Lower lobe of right lung (tissue), 2 donors: ENCODE measurements at places on chromosomes 2 and 18.

GRCh38 chr2:12776521-12776961 lies 59.8 kb downstream of the TRIB2 start:
- no peak for DNase-seq

DNA sequence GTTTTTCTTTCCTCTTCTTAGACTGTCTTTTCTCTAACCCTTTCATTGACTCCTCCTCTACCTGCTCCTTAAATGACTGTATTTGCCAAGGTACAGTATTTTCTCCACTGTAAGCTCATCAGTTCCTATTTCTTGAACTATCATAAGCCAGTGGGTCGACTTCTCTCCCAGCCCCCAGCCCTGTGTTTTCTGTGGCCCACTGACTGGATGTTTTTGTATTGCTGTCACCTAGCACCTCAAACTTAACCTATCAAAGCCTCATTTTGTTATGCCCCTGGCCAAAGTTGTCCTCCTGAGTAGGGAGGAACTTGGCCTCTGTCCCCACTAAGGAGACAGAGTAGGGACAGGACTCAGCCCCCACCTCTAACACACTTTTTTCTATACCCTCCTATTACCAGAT lies 65.4 kb upstream of the CABLES1 start:
- no peak for DNase-seq

DNA sequence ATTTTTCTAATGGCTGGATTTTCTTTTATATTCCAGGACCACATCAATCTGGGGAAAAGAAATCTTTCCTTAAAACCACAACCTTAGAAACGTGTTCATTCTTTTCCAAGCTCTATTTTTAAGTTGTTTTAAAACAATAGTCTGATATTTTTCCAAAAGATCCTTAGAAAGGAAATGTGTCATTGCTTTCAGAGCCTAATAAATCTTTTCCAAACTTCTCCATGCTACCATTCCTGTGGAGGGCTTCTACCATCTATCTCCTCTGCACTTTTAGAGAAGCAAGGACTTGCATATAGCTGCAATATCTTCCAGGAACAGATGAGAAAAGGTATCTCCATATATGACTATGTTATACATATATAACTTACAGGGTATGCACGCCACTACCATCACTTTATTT lies 21.2 kb downstream of the WDFY1 start:
- no peak for DNase-seq

DNA sequence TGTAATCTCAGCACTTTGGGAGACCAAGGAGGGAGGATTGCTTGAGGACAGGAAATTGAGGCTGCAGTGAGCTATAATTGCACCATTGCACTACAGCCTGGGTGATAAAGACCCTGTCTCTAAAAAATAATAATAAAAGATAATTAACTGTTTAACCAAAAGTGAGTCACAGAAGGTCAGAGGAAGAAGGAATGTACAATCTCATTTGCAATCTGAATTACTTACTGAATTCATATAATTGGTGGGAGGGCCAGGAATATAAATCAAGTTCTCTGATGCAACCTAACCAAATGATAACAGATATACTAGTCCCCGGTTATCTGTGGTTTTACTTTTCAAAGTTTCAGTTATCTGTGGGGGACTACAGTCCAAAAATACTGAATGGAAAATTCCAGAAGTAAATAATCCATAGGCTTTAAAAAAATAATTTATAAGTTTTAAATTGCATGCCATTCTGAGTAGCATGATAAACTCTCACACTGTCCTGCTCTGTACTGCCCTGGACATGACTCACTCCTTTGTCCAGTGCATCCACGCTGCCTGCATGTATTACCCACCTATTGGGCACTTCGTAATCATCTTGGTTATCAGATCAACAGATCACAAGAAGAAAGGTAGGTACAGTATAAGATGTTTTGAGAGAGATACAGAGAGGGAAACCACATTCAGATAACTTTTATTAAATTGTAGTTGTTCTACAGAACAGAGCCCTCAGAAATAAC lies 12.8 kb upstream of the MATN3 start:
- no peak for DNase-seq

GRCh38 chr2:75516378-75517360 lies 44.1 kb downstream of the EVA1A start:
- DNase-seq, result no peak

- DNase-seq, result no peak
Measured at GRCh38 chr2:109187711-109188495, 58.9 kb downstream of the SH3RF3 start.

GRCh38 chr2:127259355-127259754 lies 34.6 kb downstream of the ERCC3 start:
- DNase-seq, result no peak

DNA sequence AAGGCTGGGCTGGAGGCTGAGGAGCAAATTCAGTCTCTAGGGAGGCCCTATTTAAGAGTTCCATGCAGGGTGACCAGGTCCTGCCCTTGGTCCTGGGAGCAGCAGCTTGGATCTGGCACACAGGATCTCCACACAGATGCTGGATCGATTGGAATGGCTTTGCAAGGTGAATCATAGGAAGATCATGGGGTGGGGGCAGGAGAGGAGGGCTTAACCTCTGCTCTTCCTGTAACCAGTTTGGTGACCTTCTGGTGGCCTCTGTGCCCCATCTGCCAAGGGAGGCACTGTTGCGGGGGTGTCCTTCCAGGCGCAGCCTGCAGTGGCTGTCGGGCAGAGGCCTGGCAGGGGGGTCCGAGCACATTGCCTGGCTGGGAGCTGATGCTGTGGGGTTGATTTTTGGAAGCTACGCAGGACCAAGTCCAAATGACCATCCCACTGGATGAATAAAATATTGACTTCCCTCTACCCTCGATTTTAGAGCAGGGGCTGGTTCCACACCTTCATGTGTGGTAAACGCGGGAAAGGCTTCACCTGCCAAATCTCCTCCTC lies 79.7 kb downstream of the EDAR start:
- DNase-seq, result no peak

GRCh38 chr18:7711495-7711894 lies 144.4 kb downstream of the PTPRM start:
- DNase-seq, result no peak

DNA sequence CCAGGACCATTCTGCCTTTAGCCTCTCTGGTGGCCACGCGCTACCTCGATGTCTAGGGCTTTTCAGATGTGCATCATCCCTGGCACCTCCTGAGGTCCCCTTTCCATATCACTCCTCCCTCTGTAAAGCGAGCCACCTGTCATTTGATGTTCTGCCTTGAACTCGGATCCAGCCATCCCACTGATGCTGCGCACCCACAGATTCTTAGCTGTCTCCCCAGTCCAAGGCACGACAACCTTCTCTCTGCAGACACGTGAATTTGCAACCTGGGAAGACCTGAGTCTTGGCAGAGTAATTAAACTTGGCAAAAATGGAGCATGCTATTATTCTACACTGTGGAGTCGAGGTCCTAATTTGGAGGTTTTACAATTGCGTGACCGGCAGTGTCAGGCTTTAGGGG lies 61.9 kb downstream of the NGEF start:
- no peak for DNase-seq

DNA sequence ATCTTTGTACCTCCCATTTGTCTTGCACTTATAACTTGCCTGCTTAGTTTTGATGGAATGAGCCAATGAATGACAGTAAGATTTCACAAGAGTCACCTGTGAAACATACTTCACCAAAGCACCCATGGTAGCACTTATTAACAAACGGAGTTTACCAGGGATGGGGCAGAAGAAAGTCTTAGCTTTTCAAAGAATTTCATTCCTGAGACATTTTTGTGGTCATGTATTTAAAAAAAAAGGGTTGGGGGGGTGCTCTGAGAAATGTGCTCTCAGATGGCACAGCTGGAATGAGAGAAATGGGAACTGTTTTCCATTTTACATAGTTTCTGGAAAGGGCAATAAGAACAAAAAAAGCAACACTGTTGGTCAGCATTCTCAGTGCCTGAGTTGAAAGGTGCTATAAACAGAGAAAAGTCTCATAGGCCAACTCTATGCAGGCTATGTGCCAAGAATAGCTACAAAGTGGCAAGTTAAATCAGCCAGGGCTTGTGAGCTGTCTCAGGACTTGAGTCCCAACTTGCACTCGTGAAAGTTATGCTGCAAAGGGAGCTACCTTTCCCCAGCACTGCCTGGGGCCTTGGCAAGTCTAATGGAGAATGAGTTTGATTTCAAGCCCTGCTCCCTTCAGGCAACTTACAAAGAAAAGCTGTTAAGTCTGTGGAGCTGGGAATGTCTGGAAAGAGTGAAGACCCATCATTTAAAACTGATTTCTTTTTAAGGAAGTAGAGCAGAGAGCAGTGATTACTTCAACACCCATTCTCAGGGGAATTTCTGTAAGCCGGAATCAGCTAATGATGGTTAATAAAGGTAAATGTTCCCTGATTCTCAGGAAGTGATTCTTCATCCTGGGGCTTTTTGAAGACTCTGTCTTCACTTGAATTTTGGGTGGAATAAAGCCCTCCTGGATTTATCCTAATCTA lies 170.6 kb downstream of the SLC8A1 start:
- no peak for DNase-seq

DNA sequence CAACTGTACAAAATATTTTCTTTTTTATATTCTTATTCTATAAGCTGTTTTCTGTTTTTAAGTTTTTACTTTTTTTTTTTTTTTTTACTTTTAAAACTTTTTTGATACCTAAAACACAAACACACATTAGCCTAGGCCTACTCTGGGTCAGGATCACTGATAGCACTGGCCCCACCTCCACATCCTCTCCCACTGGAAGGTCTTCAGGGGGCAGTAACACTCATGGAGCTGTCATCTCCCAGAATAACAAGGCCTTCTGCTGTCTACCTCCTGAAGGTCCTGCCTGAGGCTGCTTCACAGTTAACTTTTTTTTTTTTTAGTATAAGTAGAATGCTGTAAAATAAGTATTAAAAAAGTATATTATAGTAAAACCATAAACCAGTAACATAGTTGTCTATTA lies 415.1 kb downstream of the PTPRM start:
- no peak for DNase-seq

GRCh38 chr2:233168919-233169318 lies 82.6 kb upstream of the ATG16L1 start:
- no peak for DNase-seq

DNA sequence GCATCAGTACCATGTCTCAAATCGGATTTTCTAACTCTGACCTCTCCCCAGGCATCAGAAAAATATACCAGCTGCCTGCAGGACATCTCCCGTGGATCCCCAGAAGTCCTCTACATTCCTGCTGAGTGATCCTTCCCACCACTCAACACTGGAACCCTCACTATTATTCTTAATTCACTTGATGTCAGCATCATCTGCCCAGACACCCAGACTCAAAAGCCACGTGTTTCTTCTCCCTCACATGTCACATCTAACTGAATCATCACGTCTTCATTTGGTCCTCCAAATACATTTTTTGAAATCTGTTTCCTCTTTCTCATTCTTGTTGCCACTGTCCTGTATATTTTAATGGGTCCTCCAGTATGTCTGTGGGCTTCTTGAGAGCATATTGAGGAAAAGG lies 218.6 kb downstream of the HRH4 start:
- DNase-seq, result no peak

DNA sequence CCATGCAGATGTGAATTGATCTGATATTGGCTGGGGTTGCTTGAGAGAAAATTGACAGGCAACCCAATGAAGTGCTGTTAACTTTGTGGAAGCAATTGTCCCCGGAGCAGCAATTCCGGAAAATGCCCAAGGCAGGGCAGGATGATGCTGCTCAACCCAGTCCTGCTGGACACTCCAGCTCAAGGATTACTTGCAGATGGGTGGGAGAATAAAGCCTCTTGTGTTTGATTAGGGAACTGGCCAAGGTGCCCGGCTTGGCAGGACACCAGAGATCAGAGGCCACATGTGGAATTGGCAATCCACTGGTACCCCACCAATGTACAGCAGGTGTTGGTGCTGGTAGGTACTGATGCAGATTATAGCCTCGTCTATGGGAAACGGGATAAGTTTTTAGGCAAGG lies 12.3 kb upstream of the C2orf42 start:
- DNase-seq, result no peak

DNA sequence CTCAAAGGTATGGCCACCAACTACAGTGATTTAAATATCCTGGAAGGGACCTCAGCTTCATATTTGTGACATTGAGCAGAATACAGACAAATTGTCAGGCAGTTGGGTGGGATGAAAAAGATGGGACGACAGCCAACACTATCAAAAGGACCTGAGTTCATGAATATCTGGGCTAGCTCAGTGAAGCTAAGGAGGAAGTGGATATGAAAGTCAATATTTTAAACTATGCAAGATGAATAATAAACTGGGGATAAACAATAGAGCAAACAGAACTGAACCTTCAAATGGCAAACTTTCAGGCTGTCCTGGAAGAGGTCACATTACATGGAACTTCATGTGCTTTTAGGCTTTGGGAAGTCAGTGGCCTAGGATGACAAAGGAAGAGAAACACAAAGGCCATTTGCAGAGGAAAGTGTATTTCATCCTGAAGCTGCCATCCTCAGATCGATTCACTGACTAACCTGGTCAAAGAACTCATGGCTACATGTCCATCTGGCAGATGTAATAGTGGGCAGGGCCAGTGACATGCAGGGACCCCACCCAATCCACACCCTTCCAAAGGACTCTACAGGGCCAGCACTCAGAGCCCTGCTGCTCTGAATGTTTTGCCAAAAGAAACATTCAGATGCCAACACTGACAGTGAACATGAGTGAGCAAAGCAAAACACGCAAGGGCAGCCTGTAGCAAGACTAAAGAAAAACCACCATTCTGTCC lies 175.7 kb downstream of the ETAA1 start:
- no peak for DNase-seq

DNA sequence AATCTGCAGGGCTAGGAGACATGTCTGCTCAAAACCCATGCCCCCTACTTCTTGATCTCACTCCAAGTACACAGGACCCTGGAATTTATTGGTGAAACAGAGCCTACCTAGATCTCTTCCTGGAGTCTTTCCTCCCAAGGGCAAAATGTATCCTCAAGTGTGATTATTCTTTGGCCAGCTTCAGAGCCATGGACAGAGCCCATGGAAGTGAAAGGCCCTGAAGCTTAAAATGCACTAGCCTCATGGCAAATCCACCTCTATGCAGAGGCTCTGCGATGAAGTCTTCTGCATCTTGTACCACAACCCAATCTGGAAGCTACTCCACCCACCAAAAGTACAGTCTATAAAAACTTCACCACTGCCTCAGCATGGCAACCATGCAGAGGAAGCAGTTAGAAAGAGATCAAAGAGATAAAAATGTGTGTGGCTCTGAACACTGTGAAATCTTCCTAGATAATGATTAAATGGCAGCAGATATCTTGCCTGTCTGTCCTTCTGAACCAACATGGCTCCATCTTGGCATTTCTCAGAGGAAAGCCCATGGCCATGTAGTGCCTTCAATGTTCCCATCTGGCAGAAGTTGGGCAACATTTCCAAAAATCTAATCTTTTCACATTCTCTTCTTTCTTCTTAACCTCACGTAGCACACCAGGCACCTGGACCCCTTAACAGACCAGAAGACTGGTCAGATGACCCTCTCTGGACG lies 142.9 kb upstream of the KLF7 start:
- no peak for DNase-seq
